COR-L47 (cell line): ENCODE measurements at places on chromosomes 5 and 9.

DNA sequence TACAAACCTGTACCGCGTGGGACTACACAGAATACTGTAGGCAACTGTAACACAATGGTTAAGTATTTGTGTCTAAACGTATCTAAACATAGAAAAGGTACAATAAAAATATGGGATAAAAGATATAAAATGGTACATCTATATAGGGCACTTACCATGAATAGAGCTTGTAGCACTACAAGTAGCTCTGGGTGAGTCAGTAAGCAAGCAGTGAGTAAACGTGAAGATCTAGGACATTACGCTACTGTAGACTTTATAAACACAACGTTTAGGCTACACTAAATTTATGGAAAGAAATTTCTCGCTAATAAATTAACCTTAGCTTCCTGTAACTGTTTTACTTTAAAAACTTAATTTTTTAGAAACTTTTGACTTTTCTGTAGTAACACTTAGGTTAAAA lies 46.5 kb downstream of the MRPS27 start:
- no peak for DNase-seq

DNA sequence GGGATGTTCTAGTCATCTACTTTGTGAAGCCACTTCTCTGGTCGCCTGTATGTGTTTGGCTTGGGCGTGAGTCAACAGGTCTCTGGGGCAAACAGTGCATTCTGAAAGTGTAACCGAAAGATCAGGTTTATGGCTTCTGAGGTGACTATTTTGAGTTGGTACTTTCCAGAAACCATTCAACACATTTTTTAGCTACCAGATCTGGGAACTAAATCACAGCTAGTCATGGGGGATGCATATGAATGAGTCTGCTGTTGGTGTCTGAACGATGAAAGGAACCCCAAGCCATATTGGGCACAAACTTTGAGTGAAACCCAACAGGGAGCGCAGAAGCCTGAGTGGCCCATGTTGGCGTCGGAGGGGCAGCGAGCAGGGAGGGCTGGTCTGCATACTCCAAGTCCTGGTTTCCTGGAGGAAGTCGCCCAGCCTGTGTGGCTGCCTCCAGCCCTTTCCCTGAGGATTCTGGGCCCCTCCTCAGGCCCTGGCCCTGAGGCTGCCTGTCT lies 35.3 kb downstream of the UBE2QL1 start:
- DNase-seq = no peak

DNA sequence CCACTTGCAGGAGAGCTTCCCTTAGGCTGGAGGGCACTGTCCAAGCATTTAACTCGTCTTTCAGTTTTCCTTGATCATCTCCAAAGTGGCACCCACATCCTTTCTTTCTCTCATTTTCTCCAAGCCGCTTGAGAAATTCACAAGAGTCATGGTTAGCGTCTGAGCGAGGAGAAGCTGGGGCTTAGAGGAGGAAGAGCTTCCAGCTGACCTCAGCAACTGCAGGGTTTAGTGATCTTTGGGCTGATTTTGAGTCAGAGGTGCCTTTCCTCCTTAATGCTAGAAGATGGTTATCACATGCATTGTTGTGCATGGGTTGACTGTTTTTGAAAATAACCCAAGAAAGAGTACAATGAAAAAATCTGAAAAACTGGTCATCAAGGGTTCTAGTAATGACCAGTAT lies 134.7 kb downstream of the GADD45G start:
- no peak for DNase-seq

GRCh38 chr5:124552526-124552925 lies 193.9 kb downstream of the ZNF608 start:
- DNase-seq = no peak
